Stimulated activated CD8-positive, alpha-beta memory T cell treated with anti-CD3 and anti-CD28 coated beads, Interleukin-15, amount 100 ng/mL, for 48 hours (primary cell): ENCODE measurements at places on chromosomes 3 and 15.

DNA sequence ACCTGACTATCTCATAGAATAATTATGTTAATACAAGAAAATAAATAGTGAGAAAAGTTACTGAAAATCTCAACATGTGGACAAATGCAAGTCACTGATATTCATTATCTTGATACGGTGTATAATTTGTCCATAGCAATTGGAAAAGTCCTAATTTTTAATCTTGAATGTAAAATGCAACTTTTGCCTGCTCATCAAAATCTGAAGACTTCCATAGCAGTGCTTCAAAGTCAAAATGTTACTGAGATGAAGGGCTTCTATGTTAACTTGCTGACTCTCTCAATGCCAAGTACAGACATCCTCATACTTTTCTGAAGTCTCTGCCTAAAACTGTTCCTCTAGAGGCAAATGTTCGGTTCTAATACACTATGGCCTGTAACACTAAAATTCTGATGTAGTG, 1300.1 kb upstream of the EPHA6 start:
- no peak for DNase-seq

- no peak for DNase-seq
Observed at GRCh38 chr15:29819979-29820378, 2.3 kb downstream of the TJP1 start.

- no peak for DNase-seq
Observed at GRCh38 chr15:37877851-37878741, 56.3 kb upstream of the TMCO5A start.

GRCh38 chr15:40233727-40234577, 4.9 kb upstream of the PAK6 start:
- DNase-seq = no peak

DNA sequence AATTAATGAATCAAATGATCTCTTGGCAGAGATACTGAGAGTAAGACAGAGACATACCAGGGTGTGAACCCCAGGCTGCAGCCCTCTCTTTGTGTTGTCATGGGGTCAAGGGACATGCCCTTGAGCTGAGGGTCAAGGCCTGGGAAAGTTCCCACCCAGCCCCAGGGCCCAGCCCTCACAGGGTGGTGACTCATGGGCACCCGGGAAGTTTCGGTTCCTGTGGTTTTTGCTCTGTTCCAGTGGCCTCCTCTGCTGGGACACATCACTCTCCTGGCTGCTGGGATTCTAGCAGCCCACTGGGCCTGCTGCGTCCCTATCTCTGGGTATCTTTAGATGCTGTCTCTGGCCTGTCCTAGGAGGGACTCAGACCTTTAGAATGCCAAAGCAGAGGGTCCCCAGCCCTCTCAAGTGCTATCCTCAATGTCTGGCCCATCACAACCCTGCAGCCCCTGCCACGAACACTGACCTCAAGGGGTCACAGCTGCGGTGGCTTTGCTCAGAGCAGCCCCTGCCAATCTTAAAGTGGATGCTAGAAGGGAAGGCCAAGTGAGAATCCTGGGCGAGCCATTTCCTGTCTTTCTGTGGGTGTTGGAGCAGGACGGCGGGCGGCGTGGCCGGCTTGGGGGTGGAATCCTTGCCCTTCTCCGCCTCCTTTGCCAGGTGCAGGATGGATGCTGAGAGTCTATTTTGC, 148.4 kb upstream of the TLE3 start:
- no peak for DNase-seq

GRCh38 chr15:77239882-77240608, 169.1 kb upstream of the TSPAN3 start:
- no peak for DNase-seq

DNA sequence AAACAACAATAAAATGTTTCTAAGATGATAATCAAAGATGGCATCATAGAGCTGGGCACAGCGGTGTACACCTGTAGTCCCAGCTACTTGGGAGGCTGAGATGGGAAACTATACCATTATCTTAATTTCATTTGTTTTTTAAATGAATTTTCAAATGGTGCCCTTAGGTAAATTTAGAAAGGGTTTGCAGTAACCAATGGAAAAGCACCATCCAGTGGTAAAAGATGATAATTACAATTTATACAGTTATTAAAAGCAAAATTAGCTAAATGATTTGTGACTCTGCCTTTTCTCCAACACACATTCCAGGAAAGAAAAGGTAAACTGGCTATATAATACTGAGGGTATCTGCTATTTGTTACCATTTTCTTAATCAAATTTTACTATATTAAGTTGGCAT, 14.4 kb upstream of the ANKRD28 start:
- DNase-seq = no peak

DNA sequence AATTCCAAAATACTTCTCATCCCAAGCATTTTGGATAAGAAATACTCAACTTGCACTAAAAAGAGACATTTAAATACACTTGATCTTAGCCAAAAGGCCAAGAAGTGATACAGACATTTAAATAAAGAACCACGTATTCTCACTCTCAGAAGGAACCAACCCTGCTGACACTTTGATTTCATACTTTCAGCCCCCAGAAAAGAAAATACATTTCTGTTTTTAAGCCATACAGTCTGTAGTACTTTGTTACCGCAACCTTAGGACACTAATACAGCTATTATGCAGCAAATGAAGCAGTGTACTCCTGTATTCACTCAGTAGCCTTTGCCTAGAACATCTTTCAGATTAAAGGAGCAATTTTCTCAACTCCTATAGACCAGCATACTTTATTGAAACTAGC, 86.7 kb downstream of the TBC1D5 start:
- DNase-seq = no peak

DNA sequence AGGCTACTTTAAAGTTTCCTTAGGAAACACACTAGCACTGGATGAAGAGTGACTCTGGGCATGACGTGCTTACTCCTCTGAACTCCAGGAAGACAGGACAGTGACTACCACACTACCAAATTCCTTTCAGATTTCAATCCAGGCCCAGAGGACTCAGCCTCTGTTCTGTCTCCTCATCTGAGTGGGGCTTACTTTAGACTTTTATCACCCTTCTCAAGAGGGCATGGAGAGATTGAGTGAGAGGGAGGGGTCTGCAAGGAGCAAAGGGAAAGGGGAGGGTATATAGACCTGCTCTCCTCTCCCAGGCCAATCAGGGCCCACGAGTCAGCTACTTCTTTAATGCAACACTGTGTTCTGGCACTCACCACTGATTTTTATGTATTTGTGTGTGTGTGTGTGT, 29.4 kb upstream of the RSL24D1 start:
- DNase-seq = no peak

DNA sequence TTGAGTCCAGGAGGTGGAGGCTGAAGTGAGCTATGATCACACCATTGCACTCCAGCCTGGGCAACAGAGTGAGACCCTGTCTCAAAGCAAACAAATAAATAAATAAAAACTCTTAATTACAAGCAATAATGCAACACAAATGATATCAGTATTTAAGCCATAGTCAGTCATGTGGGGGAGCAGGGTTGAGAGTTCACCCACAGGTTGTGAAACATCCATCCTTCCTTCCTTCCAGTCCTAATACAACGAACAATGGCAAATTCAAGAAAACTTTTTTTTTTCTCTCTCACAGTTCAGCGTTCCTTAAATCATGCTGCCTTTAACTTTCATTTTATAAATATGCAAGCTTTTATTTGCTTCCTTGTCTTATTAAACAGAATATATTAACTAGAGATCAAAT, 24.1 kb downstream of the ZNF592 start:
- no peak for DNase-seq

DNA sequence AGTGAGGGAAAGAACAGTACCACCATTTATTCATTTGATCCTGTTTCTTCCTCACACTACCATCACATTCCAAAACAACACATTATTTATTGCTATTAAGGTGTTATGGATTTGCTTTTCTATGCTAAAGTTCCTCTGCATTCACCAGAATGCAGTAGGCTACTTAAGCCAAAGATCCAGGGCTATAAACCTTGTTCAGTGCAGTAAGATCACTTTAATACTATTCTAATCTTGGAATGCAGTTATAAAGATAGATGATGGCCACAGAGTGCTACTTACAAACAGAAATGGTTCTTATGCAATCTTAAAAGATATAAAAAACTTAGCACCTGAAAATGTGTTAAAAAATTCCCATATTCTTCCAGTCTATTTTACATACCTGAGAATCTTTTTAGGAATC, 107.5 kb upstream of the TSPAN3 start:
- no peak for DNase-seq

- DNase-seq = no peak
Observed at GRCh38 chr15:82045179-82045891, 483 bp downstream of the MEX3B start.

- DNase-seq = no peak
Observed at GRCh38 chr3:157464321-157464720, 27.7 kb downstream of the PTX3 start.

DNA sequence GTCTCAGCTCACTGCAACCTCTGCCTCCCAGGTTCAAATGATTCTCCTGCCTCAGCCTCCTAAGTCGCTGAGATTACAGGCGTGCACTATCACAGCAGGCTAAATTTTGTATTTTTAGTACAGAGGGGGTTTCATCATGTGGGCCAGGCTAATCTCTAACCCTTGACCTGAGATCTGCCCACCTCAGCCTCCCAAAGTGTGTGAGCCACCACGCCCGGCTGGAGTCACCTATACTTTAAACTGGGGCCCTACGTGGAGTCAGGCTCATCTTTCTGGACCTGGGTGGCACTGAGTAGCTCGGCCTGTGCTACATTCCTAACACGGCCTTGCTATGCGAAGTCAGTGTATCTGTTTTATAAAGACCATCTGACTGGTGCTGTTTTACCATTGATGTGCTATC, 5.8 kb downstream of the GPR171 start:
- no peak for DNase-seq

DNA sequence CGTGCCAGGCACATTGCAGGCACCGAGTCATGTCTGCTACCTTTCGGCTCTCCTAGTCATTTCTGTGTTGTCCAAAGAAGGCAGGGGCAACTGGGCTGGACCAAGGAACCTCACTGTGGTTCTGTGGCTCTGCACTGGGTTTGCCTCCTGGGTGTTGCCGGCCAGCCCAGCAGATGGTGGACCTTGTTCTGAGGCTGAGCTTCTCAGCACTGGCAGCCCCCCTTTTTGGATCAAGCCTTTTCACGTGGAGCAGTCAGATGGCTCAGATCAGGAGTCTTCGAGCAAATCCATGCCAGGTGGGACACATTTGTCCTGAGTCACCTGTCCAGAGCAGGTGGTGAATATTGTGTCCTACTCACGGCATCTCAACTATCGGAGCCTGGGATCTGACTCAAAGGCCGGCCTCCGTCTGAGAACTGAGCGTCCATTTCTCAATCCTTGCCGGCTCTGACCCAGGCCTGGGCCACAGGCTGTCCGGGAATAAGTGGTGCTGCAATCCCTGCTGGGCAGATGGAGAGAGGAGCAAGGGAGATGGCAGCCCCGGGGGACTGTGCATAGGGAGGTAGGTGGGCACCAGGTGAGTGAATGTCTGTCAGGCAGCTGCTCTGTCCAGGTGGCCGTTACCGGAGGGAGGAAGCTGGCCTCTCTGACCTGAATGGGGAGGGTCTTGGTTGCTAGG, at the start of gene IL16:
IL16 (plus strand) TSS at position 304 of the 679 bp plus-strand sequence. CDS start 28,521 bp downstream, outside the sequence.
- DNase-seq = no peak

GRCh38 chr3:58041182-58041825, 33.1 kb downstream of the FLNB start:
- no peak for DNase-seq

GRCh38 chr3:8482960-8483665, 18.5 kb upstream of the LMCD1 start:
- no peak for DNase-seq

- DNase-seq = no peak
Observed at GRCh38 chr3:16846373-16847080, 38.2 kb upstream of the PLCL2 start.

GRCh38 chr3:130916507-130917167, 22.8 kb downstream of the ATP2C1 start:
- DNase-seq = no peak

DNA sequence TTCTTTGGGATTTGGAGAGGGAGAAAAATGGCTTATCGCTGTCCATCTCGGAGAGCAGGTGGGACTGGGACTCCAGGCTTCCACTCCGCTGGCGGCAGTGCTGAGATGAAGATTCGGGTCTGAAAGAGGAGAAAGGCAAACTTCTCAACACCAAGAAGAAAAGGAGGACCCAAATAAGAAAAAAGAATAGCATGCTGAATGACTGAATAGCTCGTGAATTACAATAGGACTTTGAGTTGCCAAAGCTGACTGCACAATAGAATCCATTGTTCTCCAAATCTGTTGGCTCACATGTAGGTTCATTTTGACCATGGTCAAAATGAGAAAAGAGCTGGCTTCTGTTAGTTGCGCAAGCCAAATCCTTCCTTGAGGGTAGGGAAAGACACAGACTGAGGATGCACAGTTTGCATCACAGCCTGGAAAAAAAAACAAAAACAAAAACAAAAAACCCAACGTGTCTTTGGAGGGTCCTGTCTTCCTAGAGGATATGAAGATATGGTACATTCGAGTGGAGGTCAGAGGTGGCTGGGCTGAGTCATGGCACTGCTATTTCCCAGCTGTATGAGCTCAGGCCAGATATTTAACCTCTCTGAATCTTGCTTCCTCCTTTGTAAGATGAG, 59.3 kb upstream of the LMOD3 start:
- DNase-seq = no peak

DNA sequence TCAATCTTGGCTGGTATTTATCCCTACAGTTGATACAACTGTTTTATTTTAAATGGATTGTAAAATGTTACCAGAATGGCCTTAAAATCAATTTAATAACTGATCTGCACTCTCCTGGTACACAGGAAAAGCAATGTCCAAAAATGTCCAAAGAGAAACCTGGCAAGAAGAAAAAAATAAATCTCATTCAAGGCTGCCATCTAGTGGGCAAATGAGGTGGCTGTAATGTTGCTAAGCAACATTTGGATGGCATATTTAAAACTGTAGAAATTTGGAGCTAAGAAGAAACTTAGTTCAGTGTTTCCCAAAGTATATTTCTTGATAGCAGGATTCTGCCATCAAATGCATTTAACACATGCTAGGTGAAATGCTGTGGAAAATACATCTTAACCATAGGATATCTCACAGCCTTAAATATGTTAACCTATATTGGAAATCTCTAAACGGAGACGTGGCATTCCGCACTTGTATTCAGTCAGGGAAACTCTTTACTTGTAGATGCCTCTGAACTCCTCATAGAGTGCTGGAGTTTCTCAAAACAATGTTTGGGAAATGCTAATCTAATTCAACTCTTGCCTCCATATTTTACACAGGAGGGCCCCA, 216.8 kb downstream of the ERC2 start:
- no peak for DNase-seq

DNA sequence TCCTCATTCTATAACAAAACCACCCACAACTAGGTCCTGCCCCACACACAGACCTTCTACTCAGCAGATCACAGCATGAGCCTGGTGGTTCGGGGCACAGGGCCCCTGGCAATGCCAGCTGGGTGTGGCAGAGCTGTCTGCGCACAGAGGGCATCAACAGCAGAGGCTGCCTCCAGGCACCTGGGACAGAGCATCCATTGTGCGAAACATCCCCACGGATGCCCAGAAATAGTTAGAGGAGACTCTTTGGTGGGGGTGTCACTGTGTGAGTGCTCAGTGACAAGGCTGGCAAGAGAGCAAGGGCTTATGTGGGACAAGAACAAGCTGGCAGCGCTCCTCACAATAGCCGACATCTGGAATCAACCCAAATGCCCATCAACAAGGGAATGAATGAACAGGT, 487.4 kb upstream of the PROK2 start:
- DNase-seq = no peak
